Vagina (tissue), 2 donors: ENCODE measurements at places on chromosomes 4 and X.
A peak's percentile ranks its signal among the peaks of the same experiment; 100 is the strongest.

GRCh38 chrX:135489542-135489941 lies 30.9 kb upstream of the INTS6L start:
- no peak for DNase-seq

DNA sequence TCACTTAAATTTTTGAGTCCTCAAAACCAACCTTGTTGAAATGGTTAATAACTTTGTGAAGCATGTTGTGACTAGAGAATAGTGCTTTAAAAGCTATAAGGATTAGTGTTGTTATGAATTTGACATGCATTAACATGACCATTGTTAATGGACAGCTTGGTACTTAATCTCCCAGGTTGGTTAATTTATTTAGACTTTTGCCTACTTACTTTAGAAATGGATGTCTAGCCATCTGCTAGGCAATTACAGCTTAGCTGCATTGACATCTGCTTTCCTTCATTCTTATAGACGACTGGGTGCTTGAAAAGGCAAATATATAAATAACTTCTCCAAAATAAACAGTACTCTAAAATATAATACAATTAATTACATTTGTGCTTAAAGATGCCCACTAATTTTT lies 368.0 kb downstream of the CCSER1 start:
- DNase-seq: no peak

DNA sequence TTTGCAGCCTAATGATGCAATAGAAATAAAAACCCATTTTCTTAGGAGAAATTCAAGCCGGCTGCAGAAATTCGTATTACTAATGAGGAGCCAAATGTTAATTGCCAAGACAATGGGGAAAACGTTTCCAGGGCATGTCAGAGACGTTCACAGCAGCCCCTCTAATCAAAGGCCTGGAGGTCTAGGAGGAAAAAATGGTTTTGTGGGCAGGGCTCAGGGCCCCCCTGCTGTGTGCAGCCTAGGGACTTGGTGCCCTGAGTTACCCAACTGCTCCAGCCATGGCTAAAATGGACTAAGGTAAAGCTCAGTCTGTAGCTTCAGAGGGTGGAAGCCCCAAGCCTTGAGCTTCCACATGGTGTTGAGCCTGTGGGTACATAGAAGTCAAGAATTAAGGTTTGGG lies 461.4 kb downstream of the FAT4 start:
- no peak for DNase-seq

GRCh38 chrX:9466124-9466495 lies 1.3 kb downstream of the TBL1X start:
- no peak for DNase-seq

DNA sequence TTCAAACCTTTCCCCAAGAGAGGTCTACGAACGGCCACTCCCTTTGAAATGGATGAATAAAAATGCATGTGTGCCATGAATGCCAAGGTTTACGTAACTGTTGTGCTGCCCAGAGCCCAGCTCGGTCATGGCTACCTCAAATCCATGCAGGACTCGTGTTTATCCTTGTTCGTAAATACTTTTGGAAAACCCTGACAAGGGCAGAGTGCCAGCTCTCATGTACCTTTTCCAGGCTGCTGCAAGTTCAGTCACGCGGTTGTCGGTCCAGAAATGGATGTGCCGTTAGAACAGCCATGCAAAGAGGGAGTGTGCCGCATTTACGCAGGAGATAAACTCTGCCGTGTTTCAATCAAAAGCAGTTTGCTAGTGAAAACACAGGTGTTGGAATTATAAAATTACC lies 123.4 kb downstream of the AMELX start:
- no peak for DNase-seq

GRCh38 chr4:823176-823760 lies 2.7 kb downstream of the CPLX1 start:
- no peak for DNase-seq

DNA sequence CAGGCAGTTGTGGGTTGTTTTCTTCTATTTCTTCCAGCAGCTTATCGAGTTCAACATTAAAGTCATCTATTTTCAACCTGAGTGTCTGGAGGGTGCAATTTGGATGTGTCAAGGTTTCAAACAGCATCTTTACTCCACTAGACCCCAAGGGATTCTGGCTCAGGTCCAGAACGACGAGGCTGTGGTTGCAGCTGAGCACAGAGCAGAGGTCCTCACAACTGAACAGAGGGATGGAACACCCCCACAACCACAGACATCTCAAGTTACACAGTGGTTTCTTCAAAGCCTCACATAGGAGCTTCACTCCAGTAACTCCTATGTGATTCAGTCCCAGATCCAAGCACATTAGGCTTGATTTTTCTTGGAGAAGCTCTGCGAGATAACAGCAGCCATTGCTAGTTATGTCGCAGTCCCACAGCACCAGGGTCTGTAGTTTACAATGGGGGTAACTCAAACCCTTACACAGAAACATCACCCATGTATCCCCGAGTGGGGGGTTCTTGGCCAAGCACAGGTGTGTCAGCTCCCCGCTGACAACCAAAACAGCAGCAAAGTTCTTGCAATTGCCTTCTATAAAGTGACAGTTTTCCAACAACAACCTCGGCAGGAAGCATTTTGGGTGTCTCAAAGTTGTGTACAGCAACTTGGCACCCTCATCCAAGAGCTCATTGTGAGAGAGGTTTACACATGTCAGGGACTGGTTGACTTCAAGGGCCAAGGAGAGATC lies 2.8 kb downstream of the NLRP2B start:
- no peak for DNase-seq

- no peak for DNase-seq
Measured at GRCh38 chr4:126489826-126490463, 1142.8 kb upstream of the INTU start.

- no peak for DNase-seq
Measured at GRCh38 chrX:45619290-45619689, 418.6 kb upstream of the DIPK2B start.

GRCh38 chr4:121242188-121242750 lies 78.1 kb upstream of the TNIP3 start:
- no peak for DNase-seq

- DNase-seq: peak; percentile 86
Measured at GRCh38 chr4:1246111-1246881, 2.6 kb downstream of the CTBP1 start.

DNA sequence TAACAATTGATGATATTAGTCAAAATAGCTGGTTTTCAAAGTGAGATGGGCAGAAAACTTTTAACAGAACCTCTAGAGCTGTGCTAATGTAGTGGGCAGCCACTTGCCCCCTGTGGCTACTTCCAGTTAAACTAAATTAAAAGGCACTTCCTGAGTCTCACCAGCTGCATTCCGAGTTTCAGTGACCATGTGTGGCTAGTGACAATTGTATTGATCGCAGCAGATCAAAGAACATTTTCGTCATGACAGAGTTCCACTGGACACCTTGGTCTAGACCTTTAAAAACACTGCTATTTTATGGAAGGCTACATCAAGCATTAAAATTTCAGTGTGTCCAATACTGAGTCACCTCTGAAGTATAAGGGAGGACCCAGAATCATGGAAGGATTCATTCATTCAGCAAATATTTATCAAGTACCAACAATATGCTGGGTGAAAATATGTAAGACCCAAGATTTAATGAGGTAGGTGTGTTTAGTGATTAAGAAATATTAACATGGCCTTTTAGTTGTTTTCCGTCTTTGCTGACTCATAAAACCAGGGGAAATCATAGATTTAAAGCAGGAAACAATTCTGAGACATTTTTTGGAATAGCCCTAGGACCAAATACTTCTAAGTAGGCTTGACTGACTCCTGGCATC lies 5.1 kb upstream of the FAT1 start:
- no peak for DNase-seq

- DNase-seq: no peak
Measured at GRCh38 chr4:119518230-119518892, 110.2 kb downstream of the PDE5A start.

DNA sequence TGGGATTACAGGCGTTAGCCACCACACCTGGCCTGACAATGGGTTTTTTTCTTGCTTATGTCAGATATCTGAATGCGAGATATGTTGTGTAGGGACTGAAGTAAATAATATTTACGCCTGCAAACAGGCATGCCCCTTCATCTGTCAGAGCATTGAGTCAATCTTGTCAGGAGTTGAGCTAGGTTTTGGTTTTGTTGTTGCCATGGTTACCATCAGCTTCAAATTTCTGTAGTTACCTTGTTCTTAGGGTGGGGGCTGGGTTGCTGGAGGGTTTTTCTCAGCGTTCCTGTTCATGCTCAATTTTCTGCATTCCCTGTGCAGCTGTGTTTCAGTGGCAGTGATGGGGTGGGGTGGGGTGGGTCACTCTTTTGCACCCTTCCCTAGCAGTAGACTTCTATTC lies 14.5 kb downstream of the MRPL1 start:
- DNase-seq: no peak

GRCh38 chr4:178523038-178523437 lies 1080.8 kb upstream of the AGA start:
- DNase-seq: no peak

- DNase-seq: no peak
Measured at GRCh38 chrX:110675886-110676285, 119.7 kb downstream of the CHRDL1 start.

- no peak for DNase-seq
Measured at GRCh38 chr4:102114118-102114630, 231.1 kb downstream of the SLC39A8 start.

- no peak for DNase-seq
Measured at GRCh38 chr4:663438-664428, 10.3 kb downstream of the ATP5ME start.

- DNase-seq: no peak
Measured at GRCh38 chr4:75907966-75908365, 5.7 kb upstream of the PPEF2 start.

DNA sequence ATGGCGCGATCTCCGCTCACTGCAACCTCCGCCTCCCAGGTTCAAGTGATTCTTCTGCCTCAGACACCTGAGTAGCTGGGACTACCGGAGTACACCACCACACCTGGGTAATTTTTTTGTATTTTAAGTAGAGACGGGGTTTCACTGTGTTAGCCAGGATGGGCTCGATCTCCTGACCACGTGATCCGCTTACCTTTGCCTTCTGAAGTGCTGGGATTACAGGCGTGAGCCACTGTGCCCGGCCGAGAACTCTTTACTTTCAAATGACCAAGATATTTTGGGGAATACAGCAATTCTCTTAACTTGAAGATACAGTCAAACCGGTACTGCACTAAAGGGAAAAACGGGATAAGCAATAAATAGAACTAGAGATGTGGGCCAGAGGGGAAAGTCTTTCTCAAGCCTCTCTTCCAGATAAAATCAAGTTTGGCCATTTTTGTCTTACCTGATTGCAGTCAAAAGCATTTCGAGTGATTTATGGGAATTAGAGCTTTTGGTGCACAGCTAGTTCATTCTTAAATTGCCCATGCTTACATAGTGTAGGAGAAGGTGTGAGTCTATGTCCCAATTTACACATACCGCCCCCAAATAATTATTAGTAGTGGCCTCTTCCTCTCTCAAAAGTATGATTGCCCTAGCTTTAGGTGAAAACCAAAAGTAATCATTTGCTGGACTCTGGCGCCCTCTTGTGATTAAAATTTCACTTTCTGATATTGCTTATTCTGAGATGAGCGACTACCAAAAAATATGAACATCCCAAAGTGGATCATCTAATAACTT lies 53.2 kb upstream of the ABCG2 start:
- no peak for DNase-seq

DNA sequence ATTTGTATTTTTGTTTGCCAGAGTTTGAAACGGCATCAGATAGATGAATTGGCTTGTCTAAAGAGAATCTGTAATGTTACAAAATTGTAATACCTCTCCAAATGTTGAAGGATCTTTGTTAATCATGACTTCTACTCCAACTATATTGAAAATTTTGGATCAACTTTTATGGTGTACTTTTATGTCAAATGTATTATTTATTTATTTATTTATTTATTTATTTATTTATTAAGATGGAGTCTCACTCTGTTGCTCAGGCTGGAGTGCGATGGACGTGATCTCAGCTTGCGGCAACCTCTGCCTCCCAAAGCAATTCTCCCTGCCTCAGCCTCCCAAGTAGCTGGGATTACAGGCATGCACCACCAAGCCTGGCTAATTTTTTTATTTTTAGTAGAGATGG lies 36.0 kb downstream of the RPA4 start:
- no peak for DNase-seq

DNA sequence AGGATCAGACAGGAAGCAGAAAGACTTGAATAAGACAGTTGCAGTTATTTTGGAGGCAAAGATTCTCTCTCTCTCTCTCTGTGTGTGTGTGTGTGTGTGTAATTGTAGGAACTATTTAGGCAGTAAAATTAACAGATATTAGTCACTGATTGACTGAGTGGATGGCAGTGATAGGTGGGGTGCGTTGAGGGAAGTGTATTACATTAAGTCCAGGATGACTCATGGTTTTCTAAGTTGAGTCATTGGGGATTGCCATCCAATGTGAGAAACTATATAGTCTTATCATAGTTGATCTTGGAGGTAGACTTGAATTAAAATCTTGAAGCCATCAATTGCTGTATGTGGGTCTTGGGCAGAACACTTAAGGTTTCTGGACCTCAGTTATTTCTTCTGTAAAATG lies 75.4 kb downstream of the AR start:
- no peak for DNase-seq

DNA sequence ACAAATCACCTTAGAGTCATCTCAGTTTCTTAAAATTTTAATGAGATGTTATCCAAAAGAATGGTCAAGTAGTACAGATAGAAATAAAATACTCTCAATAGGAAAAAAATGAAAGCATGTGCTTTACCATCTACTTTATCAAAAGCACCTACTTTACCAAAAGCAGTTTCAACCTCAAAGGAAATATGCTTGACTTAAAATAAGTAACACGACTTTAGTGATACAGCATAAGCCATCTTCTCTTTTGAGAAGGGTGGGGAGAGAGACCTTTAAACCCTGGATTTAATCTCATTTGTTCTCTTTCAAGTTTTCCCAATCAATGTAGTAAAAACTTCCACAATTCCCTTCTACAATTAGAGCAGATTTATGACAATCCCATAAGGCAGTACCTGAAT lies 26.5 kb downstream of the OTUD4 start:
- DNase-seq: no peak
